Activated naive CD4-positive, alpha-beta T cell treated with anti-CD3 and anti-CD28 coated beads for 36 hours (primary cell): ENCODE measurements at places on chromosomes 12 and 14. TPM values are rescaled to one million over a fixed set of nuclear protein-coding genes. Genes with fewer than 3 reads are reported as not detected.

Gene SLCO1C1
- not detected for total RNA-seq

Gene ALKBH1
- total RNA-seq, result 13.5 TPM

Gene LRP1-AS
- not detected for total RNA-seq

Gene LIN7A
- not detected for total RNA-seq

Gene FSCB
- not detected for total RNA-seq

Gene CRACR2A
- 19.0 TPM for total RNA-seq

Gene KRT74
- total RNA-seq, result not detected

Gene CYP27B1
- 6.1 TPM for total RNA-seq

Gene LRP6
- 4.1 TPM for total RNA-seq

Gene COX8C
- 0.79 TPM for total RNA-seq
